ENCODE measurements at places on chromosomes 6 and 20.

DNA sequence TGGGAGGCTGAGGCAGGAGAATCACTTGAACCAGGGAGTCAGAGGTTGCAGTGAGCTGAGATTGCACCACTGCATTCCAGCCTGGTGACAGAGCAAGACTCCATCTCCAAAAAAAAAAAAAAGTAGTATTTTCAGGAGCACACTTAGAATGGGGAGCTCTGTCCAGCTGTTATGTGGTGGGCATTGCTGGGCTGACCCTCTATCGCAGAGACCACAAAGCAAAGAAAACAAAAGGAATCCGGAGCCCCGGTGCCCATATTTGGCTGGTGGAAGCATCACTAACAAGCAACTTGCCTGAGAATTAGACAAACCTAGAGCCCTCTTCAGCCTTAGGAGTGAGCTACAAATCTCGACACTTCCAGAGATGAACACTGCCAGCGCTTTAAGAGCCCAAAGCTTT lies 137.3 kb upstream of the GPR6 start:
- DNase-seq: no peak

DNA sequence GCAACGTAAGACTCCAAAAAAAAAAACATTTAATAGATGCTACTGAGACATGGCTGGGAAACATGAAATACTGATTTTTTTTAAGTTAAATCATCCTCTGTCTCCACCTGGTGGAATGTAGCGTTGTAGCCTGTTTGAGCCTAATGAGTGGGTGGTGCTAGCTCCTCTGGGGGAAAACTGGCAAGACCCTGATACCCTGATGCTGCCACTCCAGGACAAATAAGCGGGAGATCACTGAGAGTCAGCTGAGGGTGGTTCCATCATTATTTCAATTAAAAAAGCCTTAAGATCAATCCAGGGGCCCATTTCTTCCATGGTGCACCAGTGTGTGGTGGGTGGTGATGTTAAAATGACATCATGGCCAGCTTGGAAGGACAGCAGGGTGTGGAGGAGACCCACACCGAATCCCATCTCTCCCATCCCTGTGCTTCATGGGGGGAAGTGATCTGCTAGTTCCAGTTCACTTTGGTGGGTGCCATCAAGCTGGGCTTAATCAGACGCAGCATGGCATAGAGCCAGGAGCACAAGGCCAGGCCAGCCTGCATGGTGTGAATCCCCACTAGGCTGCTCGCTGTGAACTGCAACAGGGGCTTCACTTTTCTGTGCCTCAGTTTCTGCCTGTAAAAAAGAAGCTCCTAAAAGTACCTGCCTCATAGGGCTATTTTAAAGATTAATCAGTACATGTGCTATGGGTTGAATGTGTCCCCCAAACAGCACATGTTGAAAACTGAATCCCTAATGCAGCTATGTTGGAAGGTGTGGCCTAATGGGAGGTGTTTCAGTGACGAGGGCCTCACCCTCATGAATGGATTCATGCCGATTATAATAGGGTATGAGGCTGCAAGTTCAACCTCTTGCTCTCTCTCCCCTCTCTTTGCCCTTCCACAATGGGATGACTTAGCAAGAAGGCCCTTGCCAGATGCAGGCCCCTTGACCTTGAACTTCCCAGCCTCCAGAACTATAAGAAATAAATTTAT lies 13.0 kb upstream of the MRPS10 start:
- no peak for DNase-seq

DNA sequence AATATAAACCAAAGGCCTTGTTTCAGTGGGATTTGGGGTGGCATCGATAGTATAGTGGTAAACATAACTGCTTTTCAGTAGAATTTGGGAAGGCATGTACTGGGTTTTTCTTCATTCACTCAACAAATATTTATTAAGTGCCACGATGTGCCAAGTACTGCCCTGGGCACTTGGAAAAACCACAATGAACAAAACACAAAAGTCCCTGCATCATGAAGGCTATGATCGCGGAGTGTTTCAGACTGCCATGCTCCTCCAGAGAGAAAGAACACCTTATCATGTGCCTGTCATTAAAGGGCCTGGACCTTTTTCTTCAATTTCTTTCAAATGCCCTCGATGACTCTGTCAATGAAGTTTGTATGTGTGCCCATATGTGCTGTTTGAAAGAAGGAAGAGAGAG lies 59.2 kb upstream of the CEP85L start:
- no peak for DNase-seq

- no peak for DNase-seq
These were observed 6.4 kb downstream of the CD109 start for GRCh38 chr6:73702444-73702843.

DNA sequence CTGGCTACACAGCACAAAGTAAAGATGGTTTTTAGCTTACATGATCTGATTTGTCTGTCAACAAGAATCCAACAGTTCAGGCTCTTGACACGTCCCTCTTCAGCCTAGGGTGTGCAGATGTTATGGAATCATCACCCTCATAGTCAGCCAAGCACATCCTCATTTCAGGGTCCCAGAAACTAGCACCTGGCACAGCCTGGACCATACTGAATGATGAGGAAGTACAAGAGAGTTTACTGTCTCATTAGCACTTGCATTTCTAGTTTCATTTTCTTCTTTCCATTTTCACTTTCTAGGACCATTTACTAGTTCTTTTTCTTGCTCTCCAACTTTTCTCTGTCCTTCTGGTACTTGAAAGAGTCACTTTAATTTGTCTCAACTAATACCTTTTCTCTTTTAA lies 6.5 kb downstream of the RIPOR2 start:
- no peak for DNase-seq

- DNase-seq: peak; percentile 90
These were observed 226.3 kb upstream of the SMLR1 start for GRCh38 chr6:130600880-130601341.

GRCh38 chr20:35615667-35616464 lies at the start of gene SPAG4:
Gene SPAG4 (plus strand): TSS chr20:35615829. CDS start chr20:35616004, 175 bp downstream.
- no peak for DNase-seq

DNA sequence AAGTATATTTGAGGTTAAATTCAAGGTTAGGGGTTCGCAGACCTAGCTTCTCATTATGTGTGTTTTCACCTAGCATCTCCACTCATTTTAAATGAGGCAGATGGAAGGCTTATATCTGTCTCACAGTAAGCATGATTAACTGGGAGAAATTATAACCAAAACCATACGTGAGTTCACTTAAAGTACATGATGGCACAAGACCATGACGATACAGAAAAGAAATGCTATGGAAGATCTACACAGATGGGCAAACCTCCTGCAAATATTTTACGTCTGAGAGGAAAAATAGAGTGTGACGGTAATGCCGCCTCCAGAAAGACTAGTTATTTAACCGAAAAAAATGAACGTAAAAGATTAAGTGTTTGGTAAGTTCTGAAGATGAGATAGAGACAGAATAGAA lies 337.8 kb downstream of the FARS2 start:
- DNase-seq: no peak

DNA sequence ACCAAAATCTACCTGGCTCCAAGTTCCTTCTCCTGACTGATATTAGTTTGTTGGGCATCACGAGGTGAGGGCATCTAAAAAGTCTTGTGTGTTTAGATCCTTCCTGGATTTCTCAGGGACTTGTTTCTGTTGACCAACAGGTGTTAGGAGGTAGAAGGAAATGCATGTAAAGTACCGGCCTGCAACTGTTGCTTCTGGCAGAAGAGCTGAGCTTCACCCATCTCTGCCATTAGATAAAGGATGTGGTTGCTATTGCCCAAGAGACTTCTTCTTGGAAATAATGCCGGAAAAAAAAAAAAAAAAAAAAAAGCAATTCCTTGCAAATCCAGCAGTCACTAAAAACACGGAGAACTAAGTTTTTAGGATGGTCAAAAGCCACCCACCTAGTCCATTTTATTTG lies 303.1 kb downstream of the CDH26 start:
- DNase-seq: no peak

DNA sequence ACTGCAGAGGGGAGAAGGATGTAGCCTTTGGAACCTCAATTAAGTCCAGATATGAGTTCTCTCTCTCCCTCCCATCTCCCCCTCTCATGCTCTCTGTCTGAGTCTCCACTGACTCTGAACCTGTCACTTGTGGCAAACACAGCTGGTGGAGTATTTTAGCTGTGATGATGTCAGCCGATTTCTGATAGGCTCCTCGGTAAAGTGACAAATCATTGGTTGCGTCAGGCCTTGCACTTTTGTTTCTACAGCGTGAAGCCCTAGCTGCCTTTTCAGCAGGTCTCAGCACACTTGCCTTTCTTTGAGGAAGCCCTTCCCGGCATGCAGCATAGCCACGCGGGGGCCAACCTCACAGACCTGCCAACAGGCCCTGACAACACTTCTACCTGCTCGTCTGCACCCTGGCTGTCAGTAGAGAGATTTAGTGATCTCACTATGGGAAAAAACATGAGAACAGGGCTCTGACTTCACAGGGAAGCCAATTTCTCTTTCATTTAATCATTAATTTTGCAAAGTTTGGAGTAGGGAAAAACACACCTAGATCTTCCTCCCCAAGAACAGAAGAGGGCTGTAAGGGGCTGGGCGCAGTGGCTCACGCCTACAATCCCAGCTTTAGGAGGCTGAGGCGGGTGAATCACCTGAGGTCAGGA lies 84.4 kb downstream of the GMPR start:
- peak; percentile 76 for DNase-seq

DNA sequence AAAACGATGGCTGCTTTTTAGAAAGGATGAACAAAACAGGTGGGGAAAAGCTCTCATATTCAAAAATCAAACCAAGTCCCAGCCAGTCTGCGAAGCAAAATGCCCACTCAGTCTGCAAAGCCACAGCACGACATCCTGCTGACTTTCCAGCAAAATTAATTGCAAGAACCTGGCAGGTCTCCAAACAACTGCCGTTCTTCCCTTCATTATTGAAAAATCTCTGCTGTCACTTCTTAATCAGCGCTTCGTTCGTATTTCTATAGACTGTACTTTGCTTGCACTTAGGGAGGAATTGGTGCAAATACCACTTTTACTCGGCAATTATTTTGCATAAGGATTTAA lies 222.4 kb downstream of the CBLN4 start:
- DNase-seq: no peak

DNA sequence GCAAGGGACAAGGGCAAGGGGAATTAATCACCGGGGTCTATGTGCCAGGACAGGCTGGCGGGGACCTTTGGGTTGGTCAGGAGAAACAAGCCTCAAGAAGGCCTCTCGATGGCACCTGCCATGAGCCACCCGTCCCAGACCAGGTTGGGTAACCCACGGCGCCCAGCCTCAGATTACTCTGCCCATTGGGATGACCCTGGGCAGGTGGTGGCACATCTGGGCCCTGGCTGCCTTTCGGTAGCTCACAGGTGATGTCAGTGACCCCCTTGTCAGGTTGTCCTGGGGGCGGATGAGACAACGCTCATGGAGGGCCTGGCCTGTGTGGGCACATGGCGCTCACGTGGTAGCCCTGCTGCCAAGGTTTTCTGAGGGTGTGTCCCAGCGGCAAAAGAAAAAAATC lies 152.2 kb downstream of the SYCP2 start:
- no peak for DNase-seq

DNA sequence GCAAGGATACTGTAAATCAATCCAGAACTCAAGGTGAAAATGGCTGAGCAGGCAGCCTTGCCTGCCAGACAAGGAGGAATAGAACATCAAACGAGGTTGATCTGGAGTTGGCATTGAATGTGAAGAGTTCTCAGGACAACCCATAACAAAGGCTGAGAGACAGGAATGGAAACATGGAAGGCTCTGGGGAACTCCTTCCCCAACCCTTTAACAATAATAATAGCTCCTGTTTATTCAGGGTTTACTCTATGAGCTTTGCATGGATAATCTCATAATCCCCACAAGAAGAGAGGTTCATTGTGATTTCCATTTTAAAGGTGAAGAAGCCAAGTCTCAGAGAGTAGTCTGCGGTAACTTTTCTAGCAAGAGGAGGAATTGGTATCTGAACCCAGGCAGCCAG lies 151.7 kb downstream of the SOD2 start:
- no peak for DNase-seq

- no peak for DNase-seq
These were observed 747.8 kb downstream of the MAFB start for GRCh38 chr20:39941245-39941644.

- DNase-seq: no peak
These were observed 142.4 kb upstream of the SLC24A3 start for GRCh38 chr20:19070026-19070425.

GRCh38 chr6:138957484-138957883 lies 30.6 kb downstream of the REPS1 start:
- no peak for DNase-seq

- DNase-seq: no peak
These were observed 671 bp downstream of the TAPBP start for GRCh38 chr6:33313105-33313708.

GRCh38 chr6:133315811-133316210 lies 74.7 kb downstream of the EYA4 start:
- DNase-seq: no peak

- no peak for DNase-seq
These were observed 73.3 kb downstream of the OTOR start for GRCh38 chr20:16821211-16822089.

GRCh38 chr6:148027201-148027600 lies 315.4 kb upstream of the SASH1 start:
- no peak for DNase-seq

GRCh38 chr6:5507131-5507681 lies 245.9 kb downstream of the FARS2 start:
- DNase-seq: no peak

- peak; percentile 90 for DNase-seq
These were observed 118.1 kb downstream of the CEBPB start for GRCh38 chr20:50308513-50309279.

- DNase-seq: no peak
These were observed 25.7 kb downstream of the TCF15 start for GRCh38 chr20:584161-584970.

DNA sequence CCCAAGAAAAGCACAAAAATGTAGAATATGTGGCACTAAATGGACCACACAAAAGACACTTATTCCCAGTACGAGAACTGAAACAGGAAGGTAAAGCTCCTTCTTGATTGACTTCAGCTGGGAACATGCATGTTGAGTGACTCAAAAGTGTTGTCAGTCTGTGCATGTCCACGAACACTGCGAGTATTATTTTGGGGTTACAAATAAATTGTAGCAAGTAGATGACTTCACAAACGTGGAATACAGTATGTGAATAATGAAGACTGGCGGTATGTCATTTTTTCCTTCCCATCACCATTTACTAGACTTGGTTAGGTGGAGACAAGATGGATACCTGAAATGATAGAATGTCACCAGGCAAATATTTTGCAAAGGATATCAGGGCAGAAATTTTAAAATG lies 45.4 kb downstream of the L3MBTL3 start:
- no peak for DNase-seq

DNA sequence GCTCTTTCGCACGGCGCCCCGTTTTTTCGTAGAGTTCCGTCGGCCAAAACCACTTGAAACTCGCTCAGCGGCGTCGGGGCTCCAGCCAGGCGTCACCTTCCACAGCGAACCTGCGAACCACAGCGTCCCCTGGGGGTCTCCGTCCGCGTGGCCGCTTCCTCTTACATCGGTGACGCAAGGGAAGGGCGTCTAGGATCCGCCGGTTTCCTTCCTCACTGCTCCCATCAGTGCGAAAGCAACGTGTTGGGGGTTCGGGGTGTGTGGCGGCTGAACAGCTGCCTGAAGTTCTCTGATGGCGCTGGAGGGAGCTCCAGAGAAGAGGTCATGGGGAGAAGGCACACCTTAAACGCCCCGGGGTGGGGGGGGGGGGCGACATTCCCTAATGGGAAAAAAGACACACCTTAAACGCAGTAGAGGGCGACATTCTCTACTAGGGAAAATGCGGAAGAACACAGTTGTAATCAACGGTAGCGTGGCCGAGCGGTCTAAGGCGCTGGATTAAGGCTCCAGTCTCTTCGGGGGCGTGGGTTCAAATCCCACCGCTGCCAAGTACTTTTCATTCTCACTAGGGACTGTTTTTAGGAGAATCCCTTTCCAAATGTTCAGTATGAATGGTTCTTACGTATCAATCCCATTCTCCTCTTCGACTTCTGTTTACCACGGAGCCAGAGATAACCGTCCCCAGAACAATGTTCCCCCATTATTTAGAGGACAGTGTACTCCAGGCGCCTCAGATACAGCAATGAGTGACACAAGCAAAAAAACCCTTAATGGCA lies 16.4 kb downstream of the ZNF311 start:
- DNase-seq: no peak

All from BJ (cell line).